ENCODE measurements at places on chromosomes 4 and X.

DNA sequence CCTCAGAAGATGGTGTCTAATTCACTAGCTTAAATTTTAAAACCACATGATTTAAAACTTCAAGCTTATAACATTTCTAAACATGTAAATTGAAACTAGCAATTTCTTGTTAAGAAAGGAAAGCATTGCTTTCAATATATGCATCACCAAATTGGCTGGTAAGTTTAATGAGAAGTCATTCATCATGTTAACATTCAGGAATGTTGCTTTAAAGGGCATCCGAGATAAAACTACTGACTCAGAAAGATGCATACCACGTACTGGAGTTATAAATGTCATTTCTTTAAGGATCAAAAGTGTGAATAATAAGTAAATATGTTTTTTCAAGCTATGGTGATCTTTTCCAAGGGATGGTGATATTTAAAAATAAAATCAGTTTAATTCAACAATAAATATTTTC lies 83.3 kb upstream of the VCX2 start:
- DNase-seq = no peak

DNA sequence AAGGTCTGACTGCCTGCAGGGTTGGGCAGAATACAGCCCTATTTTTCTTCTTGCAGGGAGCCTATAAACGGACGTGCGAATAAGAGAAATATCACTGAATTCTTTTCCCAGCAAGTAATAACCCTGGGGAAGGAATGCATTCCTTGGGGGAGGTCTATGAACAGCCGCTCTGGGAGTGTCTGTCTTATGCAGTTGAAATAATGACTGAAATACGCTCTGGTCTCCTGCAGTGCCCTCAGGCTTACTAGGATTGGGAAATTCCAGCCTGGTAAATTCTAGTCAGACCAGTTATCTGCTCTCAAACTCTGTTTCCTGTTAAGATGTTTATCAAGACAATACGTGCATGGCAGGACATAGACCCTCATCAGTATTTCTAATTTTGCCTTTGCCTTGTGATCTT lies 72.1 kb upstream of the FAM241A start:
- DNase-seq = no peak

DNA sequence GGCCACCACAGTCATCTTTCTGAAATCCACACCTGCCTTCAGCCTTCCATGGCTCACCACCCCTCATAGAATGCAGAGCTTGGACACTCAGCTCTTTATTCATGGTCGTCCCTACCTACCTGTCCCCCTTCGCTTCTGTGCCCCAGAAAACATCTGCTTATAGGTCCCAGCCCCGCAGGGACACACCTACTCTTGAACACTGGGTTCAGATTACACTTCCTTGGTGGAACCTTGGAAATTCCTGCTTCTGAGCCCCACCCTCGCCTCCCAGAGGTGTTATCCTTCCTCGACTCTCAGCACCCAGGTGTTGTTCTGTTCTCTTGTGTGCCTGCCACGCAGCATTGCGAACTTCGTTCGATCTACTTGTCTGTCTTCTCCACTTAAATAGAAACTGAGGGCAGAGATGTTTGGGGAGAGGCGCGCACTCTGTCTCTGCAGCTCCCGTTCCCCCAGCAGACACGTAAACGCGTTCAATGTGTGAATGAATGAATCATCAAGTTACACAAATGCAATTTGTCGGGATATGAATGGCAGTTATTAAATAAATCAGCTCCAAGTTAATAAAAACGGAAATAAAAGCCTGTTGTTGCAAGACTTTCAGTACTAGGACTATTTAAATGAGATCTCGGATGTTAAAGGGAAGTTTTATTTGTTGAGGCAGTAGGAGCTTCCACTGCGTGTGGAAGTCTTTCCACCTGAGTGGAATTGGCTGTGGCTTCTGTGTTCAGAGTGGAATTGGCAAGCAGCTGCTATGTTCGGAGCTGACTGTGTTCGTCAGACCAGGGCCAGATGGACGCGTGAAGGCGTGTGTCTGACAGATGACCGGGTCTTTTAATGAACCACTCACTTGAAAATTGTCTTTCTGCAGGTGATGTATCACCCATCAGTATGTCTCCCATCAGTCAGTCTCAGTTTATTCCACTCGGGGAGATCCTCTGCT lies 95.6 kb downstream of the STOX2 start:
- DNase-seq = no peak

- DNase-seq = peak; percentile 20
These were observed 944 bp downstream of the SNX25 start for GRCh38 chr4:185210102-185210981.

GRCh38 chr4:165879641-165880040 lies 6.6 kb downstream of the TLL1 start:
- DNase-seq = no peak

DNA sequence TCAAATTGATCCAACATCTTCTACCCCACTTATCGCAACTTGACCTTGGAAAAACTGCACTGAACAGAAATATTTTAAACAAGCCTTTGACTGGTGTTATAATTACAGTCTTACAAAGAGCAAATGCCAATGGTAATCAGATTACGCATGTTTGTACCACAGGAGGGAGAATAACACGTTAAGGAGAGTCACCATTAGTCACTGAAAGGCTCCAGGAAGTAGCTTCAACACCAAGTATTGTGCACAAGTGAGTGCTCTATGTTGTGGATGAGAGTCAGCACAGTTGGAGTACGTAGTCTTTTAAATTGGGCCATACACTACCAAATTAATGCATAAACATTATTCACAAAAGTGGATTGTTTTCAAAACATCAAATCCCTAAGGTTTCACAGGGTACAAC lies 1081.5 kb upstream of the TENM3 start:
- DNase-seq = no peak

DNA sequence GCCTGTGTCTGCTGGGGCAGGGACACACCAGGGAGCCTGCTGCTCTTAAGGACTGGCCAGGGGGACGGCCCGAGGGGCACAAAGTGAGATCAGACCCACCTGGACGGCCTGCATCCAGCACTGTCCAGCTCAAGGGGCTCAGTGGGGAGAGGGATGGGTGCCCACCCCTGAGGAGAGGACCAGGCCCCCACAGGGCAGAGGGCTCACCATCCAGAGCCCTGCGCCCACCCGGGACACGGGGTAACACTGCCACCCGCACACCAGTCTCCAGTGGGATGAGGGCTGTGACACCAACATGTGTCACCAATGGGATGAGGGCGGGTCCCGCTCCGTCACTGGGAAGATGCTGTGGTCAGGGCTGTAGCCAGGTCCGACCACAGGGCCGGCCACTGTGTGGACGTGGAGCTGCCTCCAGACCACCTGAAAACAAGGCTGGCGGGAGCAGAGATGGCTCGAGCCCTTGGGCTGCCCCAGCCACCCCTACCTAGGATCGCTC lies 13.2 kb downstream of the DGKQ start:
- DNase-seq = no peak

- no peak for DNase-seq
These were observed 9.4 kb downstream of the CHST7 start for GRCh38 chrX:46582966-46583365.

GRCh38 chr4:40992472-40993295 lies 221.7 kb downstream of the APBB2 start:
- no peak for DNase-seq

DNA sequence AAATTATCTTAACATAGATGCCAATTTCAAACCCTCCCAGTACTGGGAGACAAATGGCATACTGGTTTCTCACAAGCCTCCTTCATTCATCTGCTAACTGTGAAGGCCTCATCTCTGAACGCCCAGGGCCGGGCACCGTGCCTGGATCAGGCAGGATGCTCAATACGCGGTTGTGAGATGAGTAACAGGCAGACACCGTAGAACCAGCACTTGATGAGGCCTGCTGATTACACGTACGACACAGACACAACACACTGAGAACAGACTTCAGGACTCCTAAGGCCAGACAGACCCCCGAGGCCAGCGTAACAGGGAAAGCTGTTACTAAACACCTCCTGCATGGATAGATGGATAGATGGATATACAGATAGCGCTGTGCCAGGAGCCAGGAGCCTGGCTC lies 154.6 kb downstream of the AFAP1 start:
- DNase-seq = no peak

- peak; percentile 50 for DNase-seq
These were observed 27.3 kb upstream of the JADE1 start for GRCh38 chr4:128782076-128782715.

DNA sequence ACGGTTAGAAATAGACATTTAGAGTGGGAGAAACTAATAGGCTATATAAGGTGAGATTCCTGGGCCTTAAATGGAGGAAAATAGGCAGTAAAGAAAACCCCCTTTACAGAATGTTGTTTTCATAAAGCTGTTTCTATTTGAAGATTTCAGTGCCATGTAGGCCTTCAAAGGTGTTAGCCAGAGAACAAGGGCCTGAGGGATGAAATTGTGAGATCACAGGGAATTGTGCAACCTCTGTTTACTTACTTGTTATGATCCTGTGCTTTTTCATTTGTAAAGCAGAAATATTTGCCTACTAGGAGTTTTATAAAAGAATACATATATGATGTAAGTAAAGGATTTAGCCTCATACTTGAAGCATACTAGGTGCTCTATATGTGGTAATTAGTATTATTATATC lies 272.9 kb upstream of the ARX start:
- DNase-seq = no peak

- DNase-seq = no peak
These were observed 9.6 kb upstream of the IL13RA1 start for GRCh38 chrX:118717678-118718391.

- DNase-seq = no peak
These were observed 48.0 kb upstream of the TRIM2 start for GRCh38 chr4:153156263-153156662.

GRCh38 chrX:136662104-136662503 lies 14.1 kb downstream of the CD40LG start:
- no peak for DNase-seq

DNA sequence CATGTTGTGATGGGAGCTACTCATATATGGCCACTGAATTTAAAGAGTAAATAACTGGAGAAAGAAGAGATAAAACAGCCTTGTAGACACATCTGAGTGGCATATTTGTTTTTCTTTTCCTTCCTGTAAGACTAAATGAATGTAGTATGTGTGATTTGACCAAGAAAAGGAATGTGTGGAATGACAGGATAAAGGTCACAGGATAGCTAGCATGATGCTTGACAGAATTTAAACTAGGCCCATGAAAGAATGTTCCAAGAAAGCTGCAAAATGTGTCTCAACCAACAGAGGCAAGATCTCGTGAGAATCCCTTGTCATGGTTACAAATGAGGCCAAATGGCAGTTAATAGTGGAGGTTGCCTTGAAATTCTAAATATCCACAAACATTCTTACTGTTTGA lies 137.0 kb downstream of the KCNIP4 start:
- no peak for DNase-seq

DNA sequence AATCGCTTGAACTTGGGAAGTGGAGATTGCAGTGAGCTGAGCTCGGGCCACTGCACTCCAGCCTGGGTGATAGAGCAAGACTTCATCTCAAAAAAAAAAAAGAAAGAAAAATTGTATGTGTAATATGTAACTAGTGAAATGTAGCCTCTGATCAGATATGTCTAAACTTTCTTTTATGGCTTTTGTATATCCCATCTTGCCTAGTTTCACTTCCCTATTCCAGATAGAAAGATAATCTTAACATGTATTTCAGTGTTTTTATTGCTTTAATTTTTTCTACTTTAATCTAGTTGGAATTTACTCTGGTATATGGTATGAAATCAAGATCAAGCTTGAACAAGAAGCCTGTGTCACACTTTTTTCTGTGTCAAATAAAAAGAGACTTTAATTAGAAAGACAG lies 1.9 kb upstream of the ZNF41 start:
- no peak for DNase-seq

DNA sequence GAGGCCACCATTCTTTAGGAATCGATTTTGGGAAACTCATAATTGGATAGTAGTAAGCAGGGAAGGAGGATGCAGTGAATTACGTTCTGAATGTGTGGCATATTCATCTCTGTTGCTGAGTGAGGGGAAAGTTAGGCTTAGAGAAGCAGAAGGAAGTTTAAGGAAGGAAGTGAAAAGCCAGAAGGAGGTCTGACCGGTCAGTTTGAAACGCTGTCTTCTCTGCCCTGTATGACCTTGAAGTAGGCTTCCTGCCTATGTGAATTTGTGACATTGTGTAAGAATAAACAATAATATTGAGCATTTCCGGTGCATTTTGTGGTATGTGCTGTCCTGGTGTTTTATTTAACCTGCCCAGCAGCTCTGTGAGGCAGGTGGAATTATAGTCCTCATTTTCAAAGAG lies 67.3 kb downstream of the PDLIM5 start:
- no peak for DNase-seq

GRCh38 chr4:188682321-188682720 lies 543.1 kb downstream of the TRIML1 start:
- no peak for DNase-seq

GRCh38 chr4:8306511-8307021 lies 37.0 kb downstream of the HTRA3 start:
- DNase-seq = no peak

DNA sequence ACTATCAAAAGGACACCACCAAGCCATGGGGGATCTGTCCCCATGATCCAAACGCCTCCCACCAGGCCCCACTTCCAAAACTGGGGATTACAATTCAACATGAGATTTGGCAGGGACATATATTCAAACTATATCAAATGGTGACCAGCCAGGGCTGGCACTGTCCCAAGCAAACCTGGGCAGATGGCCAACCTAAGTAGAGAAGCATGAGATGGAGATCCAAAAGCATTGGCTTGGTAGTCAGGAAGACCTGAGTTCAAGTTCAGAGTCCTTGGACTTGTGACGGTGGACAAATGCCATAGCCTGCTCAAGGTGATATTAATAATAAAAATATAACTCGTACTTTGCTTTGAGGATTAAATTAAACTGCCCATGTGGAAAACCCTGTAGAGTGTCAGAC lies 79.2 kb upstream of the HS3ST1 start:
- no peak for DNase-seq

- no peak for DNase-seq
These were observed 90.6 kb downstream of the DCAF8L2 start for GRCh38 chrX:27680726-27681125.

DNA sequence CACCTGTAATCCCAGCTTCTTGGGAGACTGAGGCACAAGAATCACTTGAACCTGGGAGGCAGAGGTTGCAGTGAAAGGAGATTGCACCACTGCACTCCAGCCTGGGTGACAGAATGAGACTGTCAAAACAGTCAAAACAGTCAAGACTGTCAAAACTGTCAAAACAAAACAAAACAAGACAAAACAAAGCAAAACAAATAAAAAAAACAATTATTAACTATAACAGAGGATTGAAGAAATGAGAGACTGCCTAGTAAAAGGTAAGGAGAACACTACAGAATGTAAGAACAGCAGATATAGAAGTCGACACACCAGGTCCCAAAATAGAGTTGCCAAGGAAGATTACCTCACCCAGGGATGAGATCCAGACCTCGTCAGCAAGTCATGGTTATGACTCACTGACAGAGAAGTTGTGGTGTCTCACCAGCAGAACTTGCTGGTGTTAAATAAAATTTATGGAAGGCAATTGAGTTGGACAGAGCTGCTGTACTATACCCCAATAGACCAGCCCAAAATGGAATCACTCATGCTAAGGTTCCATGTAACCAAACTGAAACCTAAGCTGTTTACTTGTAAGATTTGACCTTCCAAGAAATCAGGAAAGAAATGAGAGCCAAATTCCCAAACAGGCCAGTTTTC lies 32.1 kb upstream of the GK start:
- no peak for DNase-seq

- no peak for DNase-seq
These were observed 552.6 kb upstream of the INTU start for GRCh38 chr4:127080141-127080540.

Data from activated T-cell treated with anti-CD3 and anti-CD28 coated beads for 4 hours (primary cell).